ENCODE measurements at places on chromosomes 7 and 10. TPM values are rescaled to one million over a fixed set of nuclear protein-coding genes. Genes with fewer than 3 reads are reported as not detected.
A peak's percentile ranks its signal among the peaks of the same experiment; 100 is the strongest.

GRCh38 chr10:26064106-26064505 lies 130.1 kb downstream of the MYO3A start:
- DNase-seq = no peak

- no peak for DNase-seq
Measured at GRCh38 chr7:23709081-23709750, 803 bp upstream of the STK31 start.

DNA sequence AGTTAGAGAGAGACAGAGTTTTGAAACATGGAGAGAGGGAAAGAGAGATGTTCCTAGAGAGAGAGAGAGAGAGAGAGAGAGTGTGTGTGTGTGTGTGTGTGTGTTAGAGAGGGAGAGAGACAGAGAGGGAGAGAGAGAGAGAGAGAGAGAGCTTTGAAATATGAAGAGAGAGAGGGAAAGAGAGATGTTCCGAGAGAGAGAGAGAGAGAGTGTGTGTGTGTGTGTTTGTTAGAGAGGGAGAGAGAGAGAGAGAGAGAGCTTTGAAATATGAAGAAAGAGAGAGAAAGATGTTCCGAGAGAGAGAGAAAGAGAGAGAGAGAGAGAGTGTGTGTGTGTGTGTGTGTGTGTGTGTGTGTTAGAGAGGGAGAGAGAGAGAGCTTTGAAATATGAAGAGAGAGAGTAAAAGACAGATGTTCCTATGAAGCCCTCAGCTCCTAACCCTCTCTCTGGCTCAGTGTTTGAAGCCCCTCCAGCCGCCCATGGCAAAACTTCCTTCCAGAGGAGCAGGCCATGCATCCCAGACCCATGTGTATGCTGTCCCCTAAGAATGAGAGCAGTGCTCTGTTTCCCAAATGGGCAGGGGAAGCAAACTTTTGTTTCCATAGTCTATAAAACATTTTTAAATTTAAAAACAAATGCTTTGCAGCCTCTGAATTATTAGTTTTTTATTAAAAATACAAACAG lies 130.9 kb downstream of the KCNMA1 start:
- no peak for DNase-seq

DNA sequence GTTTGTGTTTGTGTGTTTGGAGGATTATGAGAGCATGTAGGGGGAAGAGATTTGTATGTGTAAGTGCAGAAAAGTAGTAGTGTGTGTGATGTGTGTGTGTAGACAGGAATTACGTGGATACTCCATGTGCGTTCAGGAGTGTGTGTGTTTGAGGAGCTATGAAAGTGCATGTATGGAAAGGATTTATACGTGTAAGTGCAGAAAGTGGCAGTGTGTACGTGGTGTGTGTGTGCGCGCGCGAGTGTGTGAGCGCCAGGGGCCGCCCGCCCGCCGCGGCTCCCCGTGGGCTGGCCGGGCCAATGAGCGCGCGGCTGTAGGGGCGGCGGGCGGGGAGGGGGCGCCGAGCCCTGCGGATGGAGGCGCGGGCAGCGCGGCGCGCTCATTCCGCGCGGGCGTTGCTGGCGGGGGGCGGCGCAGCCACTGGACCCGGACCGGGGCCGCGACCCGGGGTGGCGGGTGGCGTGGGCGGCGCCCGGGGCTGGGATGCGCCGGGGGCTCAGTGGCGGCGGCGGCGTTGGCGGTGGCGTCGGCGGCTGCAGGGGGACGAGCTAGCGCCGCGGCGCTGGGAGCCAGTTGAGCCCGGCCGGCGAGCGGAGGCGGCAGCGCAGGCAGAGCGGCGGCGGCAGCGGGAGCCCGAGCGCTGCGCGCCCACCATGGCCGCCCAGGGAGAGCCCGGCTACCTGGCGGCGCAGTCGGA lies at the start of gene BICC1:
Gene BICC1 (plus strand): TSS at position 382 of the 697 bp plus-strand sequence. CDS start 272 bp downstream, at position 654.
- DNase-seq = peak; percentile 58

DNA sequence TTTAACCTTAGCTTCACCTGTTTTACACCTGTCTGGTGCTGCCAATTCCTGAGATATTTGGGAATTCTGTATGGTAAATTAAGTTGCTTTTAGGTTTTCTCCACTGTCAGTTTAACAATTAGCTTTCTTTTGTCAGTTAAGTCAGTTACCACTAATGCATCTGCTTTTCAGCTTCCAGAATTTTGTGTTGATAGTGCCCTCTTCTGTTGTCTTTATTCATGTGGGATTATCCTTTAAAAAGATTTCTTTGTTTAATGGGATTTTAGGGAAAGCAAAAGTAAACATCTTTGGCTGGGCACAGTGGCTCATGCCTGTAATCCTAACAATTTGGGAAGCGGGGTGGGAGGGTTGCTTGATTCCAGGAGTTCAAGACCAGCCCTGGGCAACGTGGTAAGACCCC lies 8.1 kb downstream of the TFAM start:
- no peak for DNase-seq

DNA sequence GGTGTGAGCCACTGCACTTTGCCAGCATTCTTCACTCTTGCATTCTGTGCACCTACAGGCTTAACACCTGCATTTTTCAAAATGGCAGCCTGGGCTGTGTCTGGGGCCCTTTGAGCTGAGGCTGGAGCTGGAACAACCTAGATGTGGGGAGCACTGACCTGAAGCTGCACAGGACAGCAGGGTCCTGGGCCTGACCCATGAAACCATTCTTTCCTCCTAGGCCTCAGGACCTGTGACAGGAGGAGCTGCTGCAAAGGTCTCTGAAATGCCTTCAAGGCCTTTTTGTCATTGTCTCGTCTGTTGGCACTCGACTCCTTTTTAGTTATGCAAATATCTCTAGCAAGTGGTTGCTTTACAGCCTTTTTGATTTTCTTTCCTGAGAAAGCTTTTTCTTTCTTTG lies 82.3 kb downstream of the INPP5A start:
- no peak for DNase-seq

- no peak for DNase-seq
Measured at GRCh38 chr10:50431791-50432190, 180.5 kb upstream of the ASAH2 start.

DNA sequence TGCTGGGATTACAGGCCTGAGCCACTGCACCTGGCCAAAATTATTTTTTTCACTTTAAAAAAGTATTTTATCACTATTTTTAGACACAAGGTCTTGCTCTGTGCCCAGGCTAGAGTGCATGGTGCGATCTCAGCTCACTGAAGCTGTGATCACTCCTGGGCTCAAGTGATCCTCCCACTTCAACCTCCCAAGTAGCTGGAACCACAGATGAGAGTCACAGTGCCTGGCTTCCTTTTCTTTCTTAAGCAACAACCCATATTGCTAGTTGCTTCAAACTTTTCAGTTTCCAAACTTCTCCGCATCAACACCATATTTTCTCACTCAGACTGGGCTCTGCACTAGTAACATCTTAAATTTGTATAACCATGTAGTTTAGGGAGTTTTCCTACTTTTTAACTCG lies 9.5 kb upstream of the SMC3 start:
- DNase-seq = no peak

GRCh38 chr10:104084482-104085142 lies 1.1 kb downstream of the COL17A1 start:
- no peak for DNase-seq

GRCh38 chr7:44432381-44432977 lies 58.0 kb downstream of the NUDCD3 start:
- no peak for DNase-seq

- DNase-seq = no peak
Measured at GRCh38 chr7:21939136-21939857, 6.4 kb downstream of the CDCA7L start.

GRCh38 chr7:6026820-6027311 lies 4.3 kb upstream of the ANKRD61 start:
- no peak for DNase-seq

GRCh38 chr7:54992871-54993475 lies 25.8 kb upstream of the EGFR start:
- no peak for DNase-seq

DNA sequence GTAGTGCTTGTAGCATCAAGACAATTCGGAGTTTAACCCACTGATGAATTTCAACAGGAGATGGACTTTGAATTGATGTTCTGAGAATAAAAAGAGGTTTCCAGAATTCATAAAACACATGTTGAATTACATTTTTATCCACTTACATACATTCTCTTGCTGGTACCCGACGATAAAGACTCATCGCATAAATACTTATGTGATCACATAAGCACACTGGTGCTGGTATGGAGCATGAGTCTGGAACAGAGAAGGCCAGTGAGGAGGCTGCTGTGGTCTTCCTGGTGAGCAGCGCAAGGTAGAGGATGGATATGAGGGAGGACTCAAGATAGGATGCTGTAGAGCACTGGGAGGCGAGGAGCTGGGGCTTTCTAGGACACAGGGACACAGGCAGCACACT lies 109.0 kb downstream of the RNF216 start:
- no peak for DNase-seq

DNA sequence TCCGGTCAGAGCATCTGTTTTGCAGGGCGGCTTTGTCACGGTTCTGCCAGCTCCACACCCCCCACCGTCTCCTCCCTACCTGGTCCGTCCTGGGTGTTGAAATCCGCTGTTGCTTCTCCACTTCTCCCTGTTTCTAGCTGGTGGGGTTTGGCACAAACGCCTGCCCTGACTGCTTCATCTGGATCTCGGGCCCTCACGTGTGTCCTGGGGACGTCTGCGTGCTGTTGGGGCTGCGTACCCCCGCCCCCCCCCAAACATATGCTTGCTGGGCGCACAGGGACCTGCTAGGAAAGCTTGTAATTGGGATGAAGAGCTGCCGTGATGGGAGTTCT lies 11.3 kb downstream of the AMZ1 start:
- DNase-seq = no peak

GRCh38 chr10:112336556-112337201 lies 37.2 kb upstream of the ACSL5 start:
- no peak for DNase-seq

DNA sequence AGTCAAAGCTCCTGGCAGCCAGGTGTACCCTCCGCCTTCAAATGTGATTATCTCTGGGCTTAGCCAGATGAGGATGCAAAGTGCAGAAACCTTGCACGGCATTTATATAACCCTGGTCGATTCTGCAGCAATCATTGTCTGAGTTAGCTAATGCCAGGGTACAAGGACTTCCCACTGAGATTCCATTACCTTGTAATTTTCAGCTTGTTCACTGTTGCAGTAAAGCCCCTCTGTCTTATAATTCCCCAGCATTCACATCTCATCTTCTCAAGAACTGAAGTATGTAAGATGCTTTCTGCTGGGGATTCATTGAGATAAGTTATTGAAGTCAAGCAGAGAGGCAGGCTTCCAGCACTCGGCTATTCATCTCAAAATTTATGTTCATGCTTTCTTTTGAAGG lies 1090.6 kb upstream of the AUTS2 start:
- no peak for DNase-seq

- DNase-seq = no peak
Measured at GRCh38 chr10:6928586-6928985, 348.5 kb upstream of the PRKCQ start.

DNA sequence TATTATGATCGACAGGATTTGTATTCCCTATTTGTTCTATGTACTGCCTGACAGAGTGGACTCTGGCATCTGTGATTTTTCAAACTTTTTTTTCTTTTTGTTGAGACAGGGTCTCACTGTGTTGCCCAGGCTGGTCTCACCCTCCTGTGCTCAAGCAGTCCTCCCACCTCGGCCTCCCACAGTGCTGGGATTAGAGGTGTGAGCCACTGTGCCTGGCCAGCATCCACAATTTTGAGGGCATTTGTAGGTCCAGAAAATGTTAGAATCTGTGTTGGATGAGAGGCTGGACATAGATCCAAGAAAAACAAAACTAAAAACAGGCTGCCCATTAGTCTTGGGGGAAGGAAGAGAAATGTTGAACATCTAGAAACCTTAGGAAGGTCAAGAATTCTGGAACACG lies 34.3 kb downstream of the SGPL1 start:
- DNase-seq = no peak

GRCh38 chr10:71964098-71964742 lies at the start of gene CHST3:
Gene CHST3 (plus strand): TSS chr10:71964395. CDS start chr10:72005843, 41,448 bp downstream.
- peak; percentile 86 for DNase-seq

- no peak for DNase-seq
Measured at GRCh38 chr7:129642871-129643549, 31.5 kb downstream of the NRF1 start.

GRCh38 chr10:60185421-60185820 lies 204.3 kb downstream of the ANK3 start:
- no peak for DNase-seq

- DNase-seq = no peak
Measured at GRCh38 chr10:18532881-18533535, 118.4 kb downstream of the NSUN6 start.

DNA sequence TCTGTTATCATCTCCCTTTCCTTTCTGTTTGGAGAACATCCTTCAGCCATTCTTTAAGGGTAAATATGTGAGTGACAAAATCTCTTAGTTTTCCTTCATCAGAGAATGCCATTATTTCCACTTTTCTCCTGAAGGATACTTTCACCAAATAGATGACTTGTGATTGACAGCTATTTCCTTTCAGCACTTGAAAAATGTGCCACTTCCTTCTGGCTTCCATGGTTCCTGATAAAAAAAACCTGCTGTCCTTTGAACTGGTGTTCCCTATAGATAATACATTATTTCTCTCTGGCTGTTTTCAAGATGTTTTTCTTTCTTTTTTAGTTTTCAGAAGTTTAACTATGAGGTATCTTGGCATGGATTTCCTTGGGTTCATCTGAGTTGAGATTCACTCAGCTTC lies 79.7 kb downstream of the TBXAS1 start:
- no peak for DNase-seq

GRCh38 chr10:34589275-34589674 lies 225.8 kb downstream of the PARD3 start:
- no peak for DNase-seq

DNA sequence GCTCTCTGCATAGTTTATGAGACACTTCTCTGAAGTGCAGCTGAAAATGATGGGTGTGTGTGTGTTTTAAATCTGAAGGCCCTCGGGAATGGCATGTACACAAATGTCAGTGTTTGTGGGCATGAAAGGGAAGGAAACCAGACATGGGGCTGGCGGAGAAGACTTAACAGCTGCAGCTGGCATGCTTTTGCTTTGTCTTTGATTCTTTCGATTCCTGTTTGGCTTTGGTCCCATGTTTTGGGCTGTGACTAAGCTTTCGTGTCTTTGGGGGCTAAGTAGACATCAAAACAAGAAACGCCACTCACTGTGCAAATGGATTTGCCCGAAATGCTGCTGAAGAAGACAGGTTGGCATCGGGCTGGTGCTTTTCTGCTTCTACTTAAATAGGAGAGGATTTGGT lies 179.3 kb downstream of the PFKFB3 start:
- no peak for DNase-seq

Gene TEX36
- not detected for total RNA-seq

Gene CDHR3
- 2.9 TPM for total RNA-seq

Gene ZNF804B
- total RNA-seq = 0.16 TPM

Gene IFIT1B
- not detected for total RNA-seq

Gene PRKAR2B
- total RNA-seq = 78.2 TPM

Gene CUTC
- 18.9 TPM for total RNA-seq

Gene GPR146
- total RNA-seq = 9.0 TPM

Gene MTERF1
- 5.5 TPM for total RNA-seq

Gene NEURL1
- 0.39 TPM for total RNA-seq

Gene DHX32
- total RNA-seq = 39.7 TPM

Gene UPK3B
- total RNA-seq = 3.7 TPM

Gene CYP26C1
- not detected for total RNA-seq

Gene CYP2C8
- total RNA-seq = 0.34 TPM

Gene CFAP43
- total RNA-seq = 0.29 TPM

Gene PRF1
- total RNA-seq = 1.5 TPM

Gene SFMBT2
- total RNA-seq = 11.4 TPM

Gene ZNF503
- 14.3 TPM for total RNA-seq

Gene SUN3
- total RNA-seq = not detected

Gene PILRA
- 3.7 TPM for total RNA-seq
